ENCODE measurements at places on chromosomes 2 and 18.
A peak's percentile ranks its signal among the peaks of the same experiment; 100 is the strongest.

GRCh38 chr2:72886505-72887031 lies 640 bp upstream of the SPR start:
- DNase-seq = no peak

- DNase-seq = no peak
Observed at GRCh38 chr2:119426801-119427395, 4.8 kb upstream of the TMEM37 start.

DNA sequence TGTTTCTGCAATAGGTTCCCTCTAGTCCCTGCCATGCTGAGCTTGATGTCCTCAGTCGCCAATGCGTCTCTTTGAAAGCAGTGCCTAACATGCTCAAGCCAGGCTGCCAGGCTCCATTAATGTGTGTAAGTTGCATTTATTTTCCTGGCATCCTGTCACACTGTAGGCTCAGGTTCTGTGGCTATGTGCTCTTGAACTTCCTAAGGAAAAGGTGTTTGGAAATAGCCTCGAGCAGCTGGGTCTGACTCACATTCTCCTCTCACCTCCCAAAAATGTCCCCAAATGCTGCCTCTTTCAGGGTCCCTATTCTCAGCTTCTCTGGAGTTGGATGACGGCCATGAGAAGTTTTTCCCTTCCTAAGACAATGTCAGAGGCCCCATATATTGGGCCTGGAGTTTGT lies 58.0 kb upstream of the SLC14A2 start:
- DNase-seq = no peak

DNA sequence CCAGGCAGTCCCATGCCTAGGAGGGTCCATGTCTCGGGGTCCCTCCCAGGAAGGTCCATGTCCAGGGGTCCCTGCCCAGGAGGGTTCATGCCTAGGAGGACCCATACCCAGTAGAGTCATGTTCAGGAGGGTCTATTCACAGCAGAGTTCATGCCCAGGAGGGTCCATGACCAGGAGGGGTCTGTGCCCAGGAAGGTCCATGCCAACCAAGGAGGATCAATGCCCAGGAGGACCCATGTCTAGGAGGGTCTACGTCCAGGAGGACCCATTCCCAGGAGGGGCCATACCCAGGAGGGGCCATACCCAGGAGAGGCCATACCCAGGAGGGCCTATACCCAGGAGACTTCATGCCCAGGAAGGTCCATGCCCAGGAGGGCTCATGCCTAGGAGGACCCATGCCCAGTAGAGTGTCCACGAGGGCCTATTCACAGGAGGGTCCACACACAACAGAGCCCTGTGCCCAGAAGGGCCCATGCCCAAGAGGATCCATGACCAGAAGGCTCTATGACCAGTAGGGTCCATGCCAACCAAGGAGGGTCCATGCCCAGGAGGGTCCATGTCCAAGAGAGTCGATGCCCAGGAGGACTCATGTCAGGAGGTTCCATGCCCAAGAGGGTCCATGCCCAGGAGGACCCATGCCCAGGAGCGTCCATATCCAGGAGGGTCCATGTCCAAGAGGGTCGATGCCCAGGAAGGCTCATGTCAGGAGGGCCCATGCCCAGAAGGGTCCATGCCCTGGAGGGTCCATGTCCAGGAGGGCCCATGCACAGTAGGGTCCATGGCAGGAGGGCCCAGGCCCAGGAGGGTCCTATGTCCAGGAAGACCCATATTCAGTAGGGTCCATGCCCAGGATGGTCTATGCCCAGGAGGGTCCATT lies 10.1 kb downstream of the GPR35 start:
- DNase-seq = no peak

DNA sequence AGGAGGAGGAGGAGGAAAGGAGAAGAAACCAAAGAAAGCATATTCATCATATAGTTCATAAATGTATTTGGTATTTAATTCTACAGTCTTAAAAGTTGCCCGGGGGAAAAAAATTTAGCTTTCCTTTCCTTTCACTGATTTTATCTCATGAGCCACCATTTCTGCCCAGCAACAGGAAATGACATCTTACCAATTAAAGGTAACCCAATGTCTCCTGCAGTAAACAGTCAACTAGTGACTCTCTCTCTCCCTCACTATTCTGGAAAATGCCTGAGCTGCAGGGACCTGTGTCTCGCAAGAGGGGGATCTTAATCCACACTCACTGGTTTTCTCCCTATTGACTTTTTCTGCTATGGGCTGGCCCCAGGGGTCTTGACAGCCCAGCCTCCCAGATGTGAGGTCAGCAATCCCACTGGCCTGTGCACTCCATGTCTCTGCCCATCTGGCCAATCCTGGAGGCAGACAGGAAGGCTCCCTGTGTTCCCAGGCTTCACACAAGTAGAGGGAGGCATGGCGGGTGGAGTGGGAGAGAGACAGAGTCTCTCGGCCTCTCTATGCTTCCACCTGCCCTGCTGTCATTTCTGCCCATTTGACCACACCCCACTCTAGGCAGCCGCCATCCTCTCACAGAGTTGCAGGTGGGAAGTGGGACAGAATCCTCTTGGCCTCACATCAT lies 85.4 kb upstream of the CABLES1 start:
- DNase-seq = peak; percentile 49

DNA sequence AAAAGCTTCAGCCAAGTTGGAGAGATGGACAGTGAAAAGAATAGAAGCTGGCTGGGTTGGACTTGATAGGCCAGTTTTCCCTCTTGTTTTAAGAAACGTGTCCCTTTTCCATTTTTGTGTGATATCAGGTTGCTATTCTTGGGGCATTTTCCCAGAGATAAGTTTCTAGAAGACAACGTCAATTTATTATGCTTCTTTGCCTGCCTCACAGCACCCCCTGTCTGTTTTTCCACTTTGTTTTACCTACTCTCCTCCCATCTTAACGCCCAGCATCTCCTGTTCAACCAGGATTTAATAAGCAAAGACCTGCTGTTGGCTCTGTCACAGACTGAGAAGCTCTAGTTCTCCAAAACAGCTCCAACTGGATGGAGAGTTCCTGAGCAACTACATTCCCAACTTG lies 317.8 kb upstream of the ZNF521 start:
- DNase-seq = no peak

DNA sequence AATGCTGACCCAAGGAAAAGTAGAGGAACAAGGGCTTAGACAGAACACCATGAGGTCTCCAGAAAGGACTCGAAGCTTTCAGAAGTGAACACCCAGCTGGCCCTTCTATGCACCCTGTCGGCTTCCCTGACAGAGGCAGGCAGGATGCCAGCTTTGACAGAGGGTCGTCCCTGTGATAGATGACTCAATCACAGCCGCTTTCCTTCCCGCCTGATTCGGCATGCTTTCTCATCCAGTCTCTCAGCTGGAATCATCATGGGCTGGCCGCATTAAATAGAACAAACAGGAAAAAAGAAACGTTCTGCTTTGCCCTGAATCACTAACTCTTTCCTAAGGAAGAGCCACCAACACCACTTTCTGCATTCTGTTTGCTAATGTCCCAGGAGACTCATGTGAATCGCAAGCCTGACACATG lies 140.3 kb upstream of the RAB12 start:
- DNase-seq = no peak

GRCh38 chr2:62688771-62689170 lies 16.7 kb upstream of the EHBP1 start:
- no peak for DNase-seq

- no peak for DNase-seq
Observed at GRCh38 chr2:137237055-137237454, 471.7 kb downstream of the THSD7B start.

DNA sequence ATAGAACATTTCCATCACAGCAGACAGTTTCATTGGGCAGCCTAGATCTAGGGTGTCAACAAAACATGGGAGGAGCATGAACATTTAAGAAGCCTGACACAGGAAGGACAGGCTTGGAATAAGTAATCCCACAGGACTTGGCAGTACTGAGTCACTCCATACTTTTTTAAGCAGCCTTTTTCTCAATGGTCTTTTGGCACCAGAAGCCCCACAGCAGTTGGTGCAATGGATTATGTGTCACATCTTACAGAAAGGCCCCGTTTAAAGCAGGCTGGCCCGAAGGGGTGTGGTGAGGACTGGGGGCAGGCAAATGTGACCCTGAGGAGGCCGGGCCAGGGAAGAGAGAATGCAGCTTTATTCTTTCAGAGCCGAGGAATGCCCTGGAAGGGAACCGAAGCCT lies 26.6 kb downstream of the SPTBN1 start:
- no peak for DNase-seq

DNA sequence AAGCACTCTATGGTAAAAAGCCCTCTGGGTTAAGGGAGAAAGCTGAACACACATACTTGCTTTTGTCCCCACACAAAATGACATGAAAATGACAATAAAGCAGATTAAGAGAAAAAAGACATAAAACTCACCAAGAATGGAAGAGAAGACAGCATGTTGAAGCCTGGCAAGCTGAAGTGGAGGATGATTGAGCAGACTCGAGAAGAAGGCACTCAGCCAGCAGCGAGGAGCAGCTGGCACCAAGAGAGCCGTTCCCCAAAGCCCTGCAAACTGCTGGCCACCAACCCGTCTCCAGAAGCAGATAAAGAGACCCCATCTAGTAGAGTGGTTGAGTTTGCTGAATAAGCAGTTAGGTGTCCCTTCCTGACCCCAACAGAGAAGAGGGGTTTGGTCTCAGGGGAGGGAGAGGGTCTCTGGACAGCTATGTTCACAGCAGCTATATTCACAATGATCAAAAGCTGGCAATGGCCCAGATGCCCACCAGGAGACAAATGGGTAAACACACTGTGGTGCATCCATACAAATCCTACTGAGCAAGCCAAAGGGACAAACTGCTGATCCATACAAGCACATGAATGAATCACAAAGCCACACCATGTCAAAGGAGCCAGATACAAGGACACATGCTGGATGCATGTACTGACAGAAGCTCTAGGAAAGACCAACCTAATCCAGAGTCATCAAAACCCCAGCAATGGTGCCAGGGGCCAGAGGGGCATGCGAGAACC lies 36.9 kb downstream of the FAM168B start:
- no peak for DNase-seq

DNA sequence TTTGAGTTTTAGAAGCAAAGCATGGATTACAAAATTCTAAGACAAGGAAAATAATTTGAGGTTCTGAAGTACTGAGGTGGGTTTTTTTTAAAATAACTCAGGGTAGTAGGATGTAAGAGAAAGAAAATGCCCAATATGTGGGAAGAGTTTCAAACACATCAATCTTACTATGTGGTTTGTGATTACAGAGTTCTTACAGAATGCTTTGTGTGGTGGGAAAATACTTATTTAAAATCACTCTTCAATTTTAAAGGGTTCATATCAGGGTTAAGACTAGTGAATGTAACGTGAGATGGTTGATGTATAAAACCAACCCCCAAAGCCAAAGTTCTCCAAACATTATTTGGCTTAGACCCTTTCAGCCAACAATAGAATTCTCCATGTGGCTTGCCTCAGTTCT lies 173.5 kb downstream of the UBE2E3 start:
- no peak for DNase-seq

- DNase-seq = no peak
Observed at GRCh38 chr2:15963977-15964670, 23.8 kb downstream of the MYCN start.

GRCh38 chr2:241064008-241064801 lies 37.9 kb downstream of the MTERF4 start:
- peak; percentile 45 for DNase-seq

- no peak for DNase-seq
Observed at GRCh38 chr2:153601812-153602211, 123.2 kb upstream of the RPRM start.

DNA sequence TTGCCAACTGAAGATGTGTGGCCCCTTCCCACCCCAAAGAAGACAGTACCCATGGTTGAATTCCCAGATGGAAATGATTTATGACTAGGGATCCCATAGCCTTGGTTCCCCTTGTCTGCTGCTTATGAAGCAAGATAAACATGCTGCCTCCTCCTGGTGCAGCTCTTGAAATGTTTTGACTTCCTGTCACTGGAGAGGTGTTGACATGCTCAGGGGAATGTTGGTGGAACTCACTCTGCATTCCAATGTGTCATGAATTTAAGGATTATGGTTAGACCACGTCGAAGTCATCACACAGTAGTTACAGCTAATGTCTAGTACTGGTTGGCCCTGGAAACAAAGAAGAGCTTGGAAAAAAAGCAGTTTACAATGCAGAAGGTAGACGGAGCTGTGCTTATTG lies 69.0 kb upstream of the FAM110C start:
- DNase-seq = no peak

DNA sequence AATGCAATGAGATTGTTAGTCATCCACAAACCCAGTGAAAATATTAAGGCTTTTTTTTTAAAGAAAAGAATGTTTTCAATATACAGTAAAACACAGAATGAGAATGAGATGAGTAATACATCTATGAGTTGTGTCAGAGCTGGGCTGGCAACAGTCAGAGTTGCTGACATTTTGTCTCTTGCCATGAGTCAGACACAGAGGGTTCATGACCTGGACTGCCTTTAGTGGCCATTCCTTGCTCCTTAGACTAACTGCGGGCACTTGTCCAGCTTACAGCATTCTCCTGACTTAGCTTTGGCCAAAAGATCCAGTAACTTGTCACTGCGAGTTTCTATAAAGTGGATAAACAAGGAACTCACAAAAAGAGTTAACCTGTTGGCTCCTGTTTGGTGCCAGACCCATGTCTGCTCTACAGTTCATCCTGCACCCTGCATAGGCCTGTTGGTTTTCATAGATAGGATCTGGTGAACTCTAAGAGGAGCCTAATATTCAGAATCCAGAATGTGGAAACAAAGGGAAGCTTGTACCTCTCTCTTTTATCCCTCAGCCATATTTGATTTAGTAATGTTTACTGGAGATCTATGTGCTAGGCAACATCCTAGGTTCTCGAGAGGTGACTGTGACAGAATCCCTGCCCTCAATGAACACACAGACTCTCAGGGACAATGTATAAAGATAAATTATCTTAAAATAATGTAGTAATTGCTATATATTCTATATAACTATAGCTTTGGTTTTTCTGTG lies 391.5 kb upstream of the VWC2L start:
- DNase-seq = no peak

DNA sequence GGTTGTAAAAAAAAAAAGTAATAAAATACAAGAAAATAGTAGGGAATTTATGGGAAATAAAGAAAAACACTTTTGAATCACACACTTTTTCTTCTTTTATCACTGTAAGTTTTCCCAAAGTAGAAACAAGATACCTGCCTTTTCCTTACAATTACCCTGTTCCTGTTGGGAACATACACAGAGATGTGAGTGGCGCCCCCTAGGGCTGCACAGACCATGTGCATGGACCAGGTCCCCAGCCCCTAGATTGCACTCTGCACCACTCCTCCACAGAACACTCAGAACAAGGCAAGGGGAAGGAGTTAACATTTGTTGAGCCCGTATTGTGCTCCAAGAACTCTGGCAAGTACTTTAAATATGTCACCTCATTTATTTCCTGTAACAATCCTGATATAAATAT lies 118.7 kb upstream of the NRP2 start:
- no peak for DNase-seq

GRCh38 chr2:118219611-118220010 lies 131.3 kb downstream of the INSIG2 start:
- no peak for DNase-seq

- peak; percentile 15 for DNase-seq
Observed at GRCh38 chr2:222939208-222939856, 78.5 kb downstream of the ACSL3 start.

Data from stimulated activated naive CD4-positive, alpha-beta T cell (primary cell).